ENCODE measurements at places on chromosomes 2 and 18.

GRCh38 chr2:127563458-127564428 is 28.3 kb downstream of the MYO7B start:
- no peak for DNase-seq

- DNase-seq = no peak
Observed at GRCh38 chr2:196697825-196698224, 58.3 kb downstream of the CCDC150 start.

DNA sequence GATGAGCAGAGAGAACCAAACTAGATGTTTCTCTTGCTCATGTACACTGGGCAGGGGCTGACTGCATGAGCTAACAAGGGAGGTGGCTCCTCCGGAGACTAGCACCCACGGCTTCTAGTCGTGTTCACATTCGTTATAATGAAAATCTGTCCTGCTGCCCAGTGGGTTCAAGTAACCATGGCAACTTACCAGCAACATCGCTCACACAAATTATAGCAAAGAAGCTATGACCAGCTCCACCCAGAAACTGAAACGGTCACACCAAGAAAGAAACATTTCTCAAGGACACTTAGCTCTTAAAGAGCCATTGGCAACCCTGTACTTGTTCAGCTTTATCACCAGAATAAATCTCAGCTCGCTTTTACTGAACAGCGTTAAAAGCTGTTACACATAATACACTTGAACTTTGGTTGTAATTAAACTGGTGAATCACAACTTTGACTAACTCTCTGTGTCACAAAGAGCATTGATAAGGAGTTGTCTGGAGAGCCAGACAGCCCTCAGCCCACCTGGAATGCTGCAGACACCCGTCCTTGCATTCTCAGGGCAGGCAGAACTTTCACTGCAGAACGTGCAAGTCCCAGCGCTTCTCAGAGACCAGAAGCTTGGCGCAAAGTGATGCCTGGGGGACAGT is 141.2 kb downstream of the PID1 start:
- DNase-seq = no peak

DNA sequence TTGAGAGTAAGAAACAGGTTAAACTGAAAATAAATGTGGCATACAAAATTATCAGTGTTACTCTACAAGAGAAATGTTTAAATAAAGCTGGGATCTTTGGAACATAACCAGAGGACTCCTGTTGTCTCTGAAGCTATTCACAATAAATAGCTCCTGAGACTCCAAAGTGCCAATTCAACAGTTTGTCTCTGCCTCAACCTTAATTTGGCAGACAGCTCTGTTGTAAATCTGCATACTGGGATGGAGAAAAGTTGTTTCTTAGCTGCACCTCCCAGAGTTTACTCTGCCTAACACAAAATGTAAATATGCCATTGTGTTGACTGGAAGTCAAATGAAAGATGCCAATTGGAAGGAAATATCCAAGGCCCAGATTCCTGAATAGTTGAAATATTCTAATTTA is 238.5 kb upstream of the EPHA4 start:
- no peak for DNase-seq

GRCh38 chr2:197871780-197872456 is 67.5 kb downstream of the PLCL1 start:
- no peak for DNase-seq

- no peak for DNase-seq
Observed at GRCh38 chr2:224440988-224441387, 39.1 kb upstream of the FAM124B start.

DNA sequence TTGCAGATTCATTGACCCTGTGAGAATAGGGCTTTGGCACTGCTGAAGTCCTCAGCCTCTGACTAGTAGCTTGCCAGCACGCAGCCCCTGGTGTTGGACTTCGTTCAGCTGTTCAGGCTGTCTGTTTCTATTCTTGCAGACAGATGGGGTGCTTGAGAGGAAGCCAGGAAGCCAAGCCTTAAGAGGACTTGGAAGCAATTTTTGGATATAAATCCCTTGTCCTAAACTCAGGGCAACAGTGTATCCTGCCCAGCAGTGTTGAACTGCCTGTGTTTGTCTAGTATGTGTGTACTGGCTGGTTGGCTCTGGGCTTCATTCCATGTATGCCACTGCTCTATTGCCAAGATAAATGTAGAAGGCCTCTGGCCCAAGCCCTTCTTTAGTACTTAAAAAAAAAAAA is 108.6 kb downstream of the COMMD1 start:
- DNase-seq = peak; percentile 28

DNA sequence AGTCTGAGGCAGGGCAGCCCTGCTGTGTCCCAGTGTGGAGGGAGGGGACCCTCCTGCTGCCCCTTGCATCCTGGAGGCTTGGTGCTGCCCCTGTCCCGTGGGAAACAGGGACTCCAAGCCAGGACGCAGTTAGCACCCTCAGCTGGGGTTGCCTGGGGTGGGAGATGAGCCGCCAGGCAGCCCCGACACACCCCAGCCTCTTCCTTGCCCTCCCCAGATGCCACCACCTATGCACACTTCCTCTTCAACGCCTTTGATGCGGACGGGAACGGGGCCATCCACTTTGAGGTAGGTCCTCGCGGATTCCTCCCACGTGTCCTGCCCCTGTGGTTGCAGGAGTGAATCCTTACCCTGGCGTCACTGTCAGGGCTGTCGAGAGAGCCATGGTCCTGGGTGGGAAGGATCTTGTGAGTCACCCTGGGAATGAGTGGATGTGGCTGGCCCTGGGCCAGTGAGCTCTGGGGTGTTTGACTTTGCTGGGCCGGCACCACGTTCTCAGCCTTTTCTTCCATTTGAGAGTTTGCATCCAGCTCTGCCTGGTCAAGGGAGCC is 27.5 kb upstream of the FAHD2A start:
- DNase-seq = no peak

DNA sequence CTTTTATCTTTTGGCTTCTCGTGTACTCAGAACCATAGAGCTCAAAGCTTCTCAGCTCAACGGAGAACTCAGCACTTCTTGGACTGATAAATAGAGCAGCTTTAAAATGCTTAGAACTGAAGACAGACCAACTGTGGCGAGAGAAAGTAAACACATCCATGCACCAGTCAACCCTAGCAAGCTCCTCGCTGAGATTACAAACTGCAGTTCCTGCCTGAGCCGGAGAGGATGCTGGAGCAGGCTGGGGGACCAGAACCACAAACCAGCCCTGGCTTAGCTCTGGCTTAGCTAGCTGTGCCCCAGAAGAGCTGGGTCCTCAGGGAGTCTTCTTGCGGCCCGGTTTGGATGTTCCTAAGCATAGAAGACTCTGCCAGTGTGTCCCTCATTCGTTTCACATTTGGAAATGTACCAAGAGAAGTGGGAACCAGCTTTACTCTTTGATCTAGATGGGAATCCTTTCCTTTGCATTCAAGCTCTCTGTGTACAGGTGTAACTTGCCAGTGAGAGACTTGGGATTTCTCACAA is 5.6 kb downstream of the PAX8 start:
- peak; percentile 64 for DNase-seq

DNA sequence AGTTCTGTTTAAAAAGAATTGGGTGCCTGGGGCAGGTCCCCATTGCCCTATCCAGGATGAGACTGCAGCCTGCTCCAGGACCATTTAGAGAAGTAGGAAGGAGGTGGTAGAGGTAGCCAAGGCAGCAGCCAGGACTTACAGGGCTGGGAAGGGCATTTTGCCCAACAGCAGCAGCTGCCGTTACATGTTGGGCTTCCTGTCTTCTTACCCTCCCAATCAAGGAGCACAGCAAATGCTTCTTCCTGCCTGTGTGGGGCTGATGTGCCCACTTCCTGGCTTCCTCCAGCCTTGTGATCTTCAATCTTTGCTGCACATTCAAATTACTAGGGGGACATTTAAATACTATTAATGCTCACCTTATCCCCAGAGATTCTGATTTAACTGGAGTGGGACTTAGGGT is 112.0 kb downstream of the QPCT start:
- DNase-seq = no peak

DNA sequence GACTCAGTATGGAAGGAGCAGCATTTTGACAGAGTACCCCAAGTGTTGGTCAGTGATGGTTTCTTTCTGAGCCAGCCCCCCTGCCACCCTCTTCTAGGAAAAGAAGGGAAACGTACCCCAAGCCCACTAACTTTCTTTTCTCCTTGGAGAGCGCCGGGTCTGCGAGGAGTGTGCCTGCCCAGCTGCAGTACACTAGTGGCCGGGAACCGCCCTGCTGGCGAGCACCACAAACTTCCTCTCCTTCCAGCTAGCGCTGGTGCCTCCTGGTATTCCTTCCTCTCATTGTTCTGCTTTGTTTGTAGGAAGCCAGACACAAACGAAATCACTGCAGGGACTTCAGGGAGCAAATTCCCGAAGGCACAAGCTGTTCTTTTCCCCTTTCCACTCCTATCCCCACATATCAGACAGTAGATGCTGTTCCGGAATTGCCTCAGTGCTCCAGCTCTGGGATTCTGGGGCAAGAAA is 1.8 kb downstream of the CCDC85A start:
- DNase-seq = peak; percentile 53

- no peak for DNase-seq
Observed at GRCh38 chr2:222033541-222033940, 265.3 kb downstream of the PAX3 start.

GRCh38 chr2:228725031-228725430 is 543.5 kb upstream of the SPHKAP start:
- DNase-seq = no peak

GRCh38 chr2:59176737-59177136 is 935.6 kb upstream of the FANCL start:
- no peak for DNase-seq

GRCh38 chr2:169361706-169362117 is 622 bp downstream of the LRP2 start:
- DNase-seq = peak; percentile 59

- DNase-seq = no peak
Observed at GRCh38 chr18:23704806-23705205, 15.6 kb downstream of the LAMA3 start.

- no peak for DNase-seq
Observed at GRCh38 chr2:133247631-133248030, 320.6 kb downstream of the NCKAP5 start.
